ENCODE measurements at places on chromosomes 11 and 22.

DNA sequence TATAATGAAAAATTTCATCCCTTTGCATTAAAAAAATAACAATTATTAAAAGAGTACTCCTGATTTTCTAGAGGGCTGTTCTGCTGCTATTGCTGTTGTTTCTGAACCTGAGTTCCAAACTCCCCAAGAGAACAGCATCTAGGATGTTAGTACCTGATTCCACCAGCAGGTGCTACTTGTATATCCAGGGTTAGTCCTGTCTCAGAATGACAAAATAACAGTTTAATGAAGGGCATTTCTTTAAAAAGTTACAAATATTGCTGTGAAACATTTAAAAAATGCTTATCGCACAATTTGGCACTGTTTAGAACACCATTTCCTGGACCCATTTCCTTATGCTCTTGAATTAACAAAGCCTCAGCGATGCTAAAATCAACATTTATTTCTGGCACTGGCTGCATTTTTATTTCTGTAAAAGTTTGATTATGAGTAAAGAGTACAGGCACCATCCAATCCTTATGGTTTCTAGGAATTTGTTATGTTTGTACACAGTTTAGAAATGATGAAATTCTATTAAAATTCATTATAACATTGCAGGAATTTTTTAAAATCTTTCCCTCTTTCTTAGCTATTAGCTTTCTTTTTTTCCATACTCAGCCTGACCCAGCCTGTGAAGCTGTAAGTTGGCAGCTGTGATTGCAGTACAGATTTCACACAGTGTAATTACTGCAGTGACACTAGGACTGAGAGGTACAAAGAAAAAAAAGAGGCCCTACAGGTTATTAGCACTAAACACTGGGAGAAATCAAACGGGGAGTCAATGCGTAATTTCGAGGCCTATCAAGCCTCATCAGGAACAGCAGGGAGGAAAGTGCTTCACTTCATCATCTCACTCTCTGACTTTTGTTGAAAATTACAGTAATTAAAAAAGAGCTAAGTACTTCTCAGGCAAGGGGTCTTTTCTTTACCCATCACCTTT is 208.8 kb downstream of the DCDC1 start:
- DNase-seq = no peak

DNA sequence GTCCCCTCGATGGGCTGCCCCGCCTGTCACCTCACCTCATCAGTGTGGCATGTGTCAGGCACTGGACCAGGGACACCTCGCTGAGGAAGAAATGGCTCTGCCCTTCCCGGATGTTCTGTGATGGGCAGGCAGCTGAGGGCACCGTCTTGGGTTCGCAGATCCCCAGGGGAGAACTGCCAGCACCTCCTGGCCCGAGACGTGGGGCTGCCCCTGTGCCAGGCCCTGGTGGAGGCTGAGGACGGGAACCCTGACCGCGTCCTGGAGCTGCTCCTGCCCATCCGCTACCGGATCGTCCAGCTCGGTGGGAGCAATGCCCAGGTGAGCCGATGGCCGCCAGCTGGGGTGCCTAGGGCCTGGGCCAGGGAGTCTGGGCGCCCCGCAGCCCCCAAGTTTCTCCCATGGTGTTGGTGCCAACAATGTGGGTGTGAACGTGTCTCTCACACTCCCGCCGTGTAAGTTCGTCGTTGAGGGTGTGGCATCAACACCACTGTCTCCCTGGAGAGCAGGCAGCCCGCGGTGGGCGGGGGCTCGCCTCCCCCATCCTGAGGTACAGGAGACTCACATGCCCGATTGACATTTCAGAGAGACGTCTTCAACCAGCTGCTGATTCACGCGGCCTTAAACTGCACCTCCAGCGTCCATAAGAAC is 7.3 kb upstream of the GTSE1 start:
- DNase-seq = no peak

DNA sequence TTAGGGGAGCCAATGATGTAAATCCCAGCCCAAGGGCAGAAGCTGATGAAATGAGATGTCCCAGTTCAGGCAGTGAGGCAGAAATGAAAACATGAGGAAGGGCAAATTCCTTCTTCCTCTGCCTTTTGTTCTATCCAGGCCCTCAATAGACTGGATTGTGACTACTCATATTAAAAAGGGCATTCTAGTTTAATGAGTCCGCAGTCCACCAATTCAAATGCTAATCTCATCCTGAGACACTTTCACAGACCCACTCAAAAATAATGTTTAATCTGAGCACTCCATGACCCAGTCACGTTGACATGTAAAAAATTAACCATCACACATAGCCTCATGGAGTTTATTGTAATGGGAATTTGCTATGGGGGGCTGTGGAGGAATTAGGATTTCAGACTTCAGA is 717.9 kb downstream of the OPCML start:
- no peak for DNase-seq

DNA sequence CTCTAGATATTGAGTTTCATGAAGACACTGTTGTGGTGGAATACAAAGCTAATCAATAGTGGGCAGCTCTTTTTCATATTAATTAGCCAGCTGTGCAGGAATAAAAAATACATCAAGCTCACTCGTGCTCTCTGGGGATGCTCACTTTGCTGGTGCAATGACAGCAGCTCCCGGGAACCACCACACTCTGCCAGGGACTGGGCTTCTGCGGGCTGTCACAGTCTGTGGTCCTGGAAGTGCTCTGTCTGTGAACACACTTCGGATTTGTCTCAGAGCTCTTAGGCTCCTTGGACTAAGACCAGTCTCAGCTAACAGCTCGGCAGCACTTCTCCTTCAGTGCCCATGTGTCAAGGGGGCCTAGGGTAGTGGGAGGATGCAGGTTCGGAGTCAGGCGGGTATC is 393.5 kb downstream of the TENM4 start:
- no peak for DNase-seq

DNA sequence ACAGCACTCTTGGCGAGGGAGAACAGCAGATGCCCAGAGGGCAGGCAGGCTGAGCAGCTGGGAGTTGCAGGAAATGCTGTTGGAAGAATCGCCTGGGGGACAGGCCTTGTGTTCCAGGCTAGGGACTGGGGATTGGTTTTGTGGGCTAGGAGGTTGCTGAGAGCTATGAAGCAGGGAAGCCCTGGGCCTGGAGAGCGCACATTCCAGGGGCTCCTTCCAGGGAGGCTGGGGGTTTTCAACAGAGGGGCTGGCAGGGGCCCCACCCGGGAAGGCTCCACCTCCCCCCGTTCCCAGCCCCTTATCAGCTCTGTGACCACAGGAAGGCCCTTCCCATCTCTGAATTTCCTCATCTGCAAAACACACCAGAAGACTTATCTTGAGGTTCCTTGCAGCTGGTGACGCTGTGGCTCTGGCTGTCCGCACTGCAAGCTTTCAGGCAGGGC is 21.7 kb downstream of the WNT11 start:
- DNase-seq = no peak

DNA sequence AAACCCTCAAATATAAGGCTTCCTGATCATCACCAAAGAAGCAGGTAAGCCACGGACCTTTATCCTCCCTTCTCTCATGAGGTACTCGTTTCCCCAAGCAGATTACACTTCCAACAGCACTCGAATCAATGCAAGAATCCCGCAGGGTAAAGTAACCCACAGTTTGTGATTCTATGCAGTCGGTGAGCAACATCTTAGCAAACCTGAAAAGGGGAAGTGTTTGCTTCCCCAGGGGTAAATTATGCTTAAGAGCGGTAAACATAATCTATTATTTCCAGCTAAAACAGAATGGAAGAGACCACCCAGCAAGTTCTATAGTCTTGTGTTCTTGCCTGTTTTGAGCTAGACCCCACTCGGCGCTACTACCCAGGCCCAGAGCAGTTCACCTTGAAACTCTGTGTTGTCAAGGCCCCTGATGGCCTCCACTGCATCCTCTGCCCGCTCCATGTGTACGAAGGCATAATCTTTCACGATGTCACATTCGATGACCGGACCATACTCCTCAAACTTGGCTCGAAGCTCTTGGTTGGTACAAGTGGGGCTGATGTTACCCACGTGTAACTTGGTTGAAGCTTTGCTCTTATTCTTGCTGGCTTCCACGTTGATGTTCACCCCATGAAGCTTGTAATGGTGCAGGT is 1.3 kb downstream of the RBM4B start:
- DNase-seq = no peak

GRCh38 chr22:20312396-20313191 is 7.3 kb downstream of the DGCR6L start:
- no peak for DNase-seq

GRCh38 chr22:26921726-26922125 is 264.3 kb downstream of the MIAT start:
- DNase-seq = no peak

GRCh38 chr22:36463783-36464184 is 17.7 kb downstream of the TXN2 start:
- DNase-seq = no peak

DNA sequence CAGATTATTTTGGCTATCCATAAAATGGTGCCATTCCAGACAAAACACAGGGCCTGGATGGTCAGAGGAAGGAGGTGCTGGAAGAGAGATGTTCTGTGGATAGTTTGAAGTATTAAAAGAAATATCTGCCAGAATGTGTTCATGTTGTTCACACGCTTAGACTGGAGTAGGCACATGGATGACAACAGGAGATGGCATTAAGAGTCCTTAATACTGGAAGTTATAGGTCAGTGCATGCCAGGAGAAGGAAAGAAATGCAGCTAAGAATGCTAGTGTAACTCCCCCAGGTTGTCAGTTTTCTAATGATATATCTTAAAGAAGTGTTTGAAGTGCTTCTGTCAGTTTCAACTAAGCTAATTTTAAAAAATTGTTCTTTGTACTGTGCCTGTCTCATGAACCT is 20.2 kb downstream of the KREMEN1 start:
- DNase-seq = no peak

DNA sequence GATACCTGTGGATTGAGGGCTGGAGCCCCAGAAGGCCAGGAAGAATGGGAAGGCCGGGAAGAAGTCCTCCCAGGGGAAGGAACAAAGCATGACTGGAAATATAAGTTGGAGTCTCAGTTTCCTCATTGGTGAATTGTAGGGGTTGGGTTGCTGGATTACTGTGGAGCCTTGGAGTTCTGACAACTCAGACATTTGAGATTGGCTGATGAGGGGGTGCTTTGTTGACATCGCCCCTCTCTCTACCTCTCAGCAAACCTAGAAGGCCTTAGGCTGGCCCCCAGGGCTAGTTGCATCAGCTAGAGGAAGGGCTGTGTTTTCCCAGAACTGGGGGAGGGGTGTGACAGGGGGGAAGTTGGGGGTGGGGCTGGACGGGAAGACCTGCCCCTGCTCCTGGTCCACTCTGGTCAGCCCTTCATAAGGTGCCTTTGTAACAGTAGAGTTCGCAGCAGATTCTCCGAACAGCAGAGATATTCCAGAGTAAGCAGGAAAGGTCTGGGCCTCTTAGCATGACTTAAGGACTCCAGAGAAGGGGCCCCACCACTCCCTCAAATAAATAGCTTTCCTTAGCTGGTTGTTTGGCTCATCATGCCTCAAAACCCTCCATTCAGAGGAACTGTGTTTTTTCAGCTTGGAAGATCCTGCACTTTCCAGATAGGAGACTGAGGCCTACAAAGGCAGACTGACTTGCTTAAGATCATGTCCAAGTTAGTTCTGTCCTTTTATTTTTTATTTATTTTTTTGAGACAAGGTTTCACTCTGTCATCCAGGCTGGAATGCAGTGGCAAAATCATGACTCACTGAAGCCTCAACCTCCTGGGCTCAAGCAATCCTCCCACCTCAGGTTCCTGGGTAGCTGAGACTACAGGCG is 12.5 kb upstream of the THRSP start:
- no peak for DNase-seq

DNA sequence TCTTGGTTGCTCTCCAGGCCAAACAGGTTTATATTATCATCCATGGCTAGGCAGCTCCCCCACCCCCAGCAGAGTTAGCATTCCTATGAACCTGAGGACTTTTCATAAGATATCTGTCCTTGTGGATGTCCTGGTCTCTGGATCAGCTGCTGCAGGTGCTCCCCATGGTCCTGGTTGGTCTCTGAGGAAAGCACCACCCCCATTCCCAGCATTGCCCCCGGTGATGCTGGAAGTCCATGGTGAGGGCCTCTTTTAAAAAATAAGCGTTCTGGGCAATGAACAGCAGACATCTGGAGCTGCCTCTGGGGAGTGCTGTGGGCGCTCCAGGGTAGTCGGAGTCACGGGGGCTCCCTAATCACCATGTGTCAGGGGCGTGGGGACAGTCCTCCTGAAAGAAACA is 26.6 kb downstream of the DKK3 start:
- no peak for DNase-seq

DNA sequence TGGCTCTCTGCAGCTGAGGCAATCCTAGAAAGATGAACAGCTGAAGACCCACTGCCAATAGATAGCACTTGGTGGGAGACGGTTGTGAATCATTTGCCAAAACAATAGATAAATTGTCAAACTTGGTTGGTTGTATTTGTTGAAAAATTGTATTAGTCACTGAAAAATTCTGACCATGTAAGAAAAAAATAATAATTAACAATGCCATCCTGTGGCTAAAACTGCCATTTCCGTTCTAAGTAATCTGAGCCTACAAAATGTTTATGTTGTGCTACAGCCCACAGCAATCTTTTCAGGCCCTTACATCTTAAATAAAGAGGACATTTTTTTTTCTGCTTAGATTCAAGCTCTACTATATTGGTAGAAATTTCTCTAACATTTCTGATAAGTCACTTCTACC is 103.2 kb upstream of the ANO3 start:
- no peak for DNase-seq

DNA sequence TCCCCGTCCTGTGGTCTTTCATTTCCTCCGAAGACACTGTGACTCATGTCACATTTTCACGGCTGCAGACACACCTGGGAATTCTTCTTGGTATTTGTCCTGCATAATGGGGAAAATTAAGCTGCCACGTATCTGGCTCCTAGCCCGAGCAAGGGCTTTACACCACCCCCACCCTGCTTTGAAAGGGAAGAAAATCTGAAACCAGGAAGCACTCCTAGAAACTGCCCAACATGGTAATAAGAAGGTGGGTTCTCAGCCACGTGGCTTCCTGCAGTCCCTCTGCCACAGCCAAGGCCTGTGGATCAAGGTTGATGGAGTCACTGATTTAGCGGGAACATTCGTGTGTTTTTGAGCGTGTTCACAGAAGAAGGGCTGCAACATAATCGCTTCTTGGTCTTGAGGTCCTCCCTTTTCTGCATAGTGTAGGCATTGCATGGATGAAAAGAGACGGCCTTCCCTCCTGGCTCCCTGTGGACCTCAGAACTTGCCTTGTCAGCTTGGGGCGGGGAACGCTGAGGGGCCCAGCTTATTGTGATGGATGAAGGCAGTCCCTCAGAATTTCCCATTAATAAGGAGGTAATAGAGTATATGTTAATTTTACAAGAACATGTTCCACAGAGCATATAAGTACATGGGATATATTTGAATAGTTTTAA is 292.0 kb downstream of the NTM start:
- DNase-seq = no peak
